Right cardiac atrium (tissue), 5 donors: ENCODE measurements at places on chromosomes 7 and 10. TPM values are rescaled to one million over a fixed set of nuclear protein-coding genes. Genes with fewer than 3 reads are reported as not detected.

- no peak for DNase-seq
Measured at GRCh38 chr7:132133501-132133900, 442.8 kb downstream of the PLXNA4 start.

GRCh38 chr10:5606321-5606720, 60.1 kb downstream of the ASB13 start:
- peak; percentile 7 for DNase-seq

DNA sequence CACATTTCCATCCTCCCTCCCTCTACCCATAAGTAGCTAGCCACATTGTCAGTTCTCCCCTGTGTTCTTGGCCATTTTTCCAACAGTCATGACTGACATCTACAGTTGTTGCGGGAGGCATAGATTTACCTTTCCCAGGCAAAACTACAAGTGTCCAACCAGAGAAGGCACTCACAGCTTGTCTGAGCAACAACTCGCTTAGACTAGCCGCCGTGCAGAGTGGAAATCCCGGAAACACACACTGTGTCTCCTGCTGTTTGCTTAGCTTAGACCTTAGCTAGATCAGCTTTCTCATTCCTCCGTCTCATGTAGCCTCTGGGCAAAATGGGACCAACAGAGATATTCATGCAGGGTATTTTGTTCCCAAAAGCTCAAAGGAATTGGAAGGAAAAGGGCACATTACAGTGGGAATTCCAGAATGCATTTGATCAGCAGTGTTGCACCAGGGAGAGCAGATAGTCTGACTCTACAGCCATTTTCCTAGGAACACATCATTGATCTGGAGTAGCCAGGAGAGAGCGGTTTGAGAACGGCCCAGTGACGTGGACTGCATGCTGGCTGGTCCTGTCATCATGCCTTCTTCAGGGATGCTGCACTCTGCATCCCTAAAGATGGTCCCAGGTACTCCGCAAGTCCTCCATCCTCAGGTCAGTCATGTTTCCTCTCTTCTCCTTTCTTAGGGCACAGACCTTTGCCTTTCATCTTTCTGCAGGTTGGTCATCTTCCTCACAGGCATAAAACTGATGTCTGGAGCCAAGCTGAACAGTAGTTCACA, 89.4 kb downstream of the C10orf90 start:
- no peak for DNase-seq

DNA sequence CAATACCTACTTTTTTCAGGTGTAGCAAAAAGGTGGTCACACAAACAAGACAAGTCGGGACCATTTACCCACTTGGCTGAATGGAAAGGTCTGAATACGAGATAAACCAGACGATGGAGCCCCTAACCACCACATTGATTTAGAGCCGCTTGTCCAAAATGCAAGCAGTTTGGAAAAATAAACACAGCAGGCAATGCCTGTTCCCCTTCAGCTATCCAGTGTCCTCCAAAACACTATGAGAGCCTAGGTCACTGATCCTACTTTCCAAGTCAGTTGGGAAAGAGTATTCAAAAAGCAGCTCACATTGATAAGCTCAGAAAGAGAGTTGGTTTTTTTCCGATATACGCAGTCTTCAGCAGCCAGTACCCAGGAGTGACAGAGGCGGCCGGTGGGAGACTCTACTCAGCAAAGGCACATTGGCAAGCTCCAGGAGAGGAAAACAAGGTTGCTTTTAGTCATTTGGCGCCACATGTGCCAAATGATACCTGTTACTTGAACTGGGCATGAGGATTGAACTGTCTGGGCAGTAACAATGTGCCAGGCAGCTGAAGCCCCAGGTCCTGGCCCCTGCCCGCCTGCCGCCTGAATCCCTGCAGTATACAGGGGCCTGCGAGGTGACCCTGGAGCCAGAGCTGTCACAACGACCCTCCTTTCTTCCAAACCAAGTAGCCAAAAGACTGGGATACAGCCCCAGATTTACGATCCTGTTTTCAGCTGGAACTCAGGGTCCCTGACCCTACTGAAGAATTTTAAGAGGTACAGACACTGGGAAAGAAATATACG, 109.8 kb downstream of the PIP4K2A start:
- no peak for DNase-seq

GRCh38 chr10:71383972-71384687, 12.6 kb upstream of the CDH23 start:
- peak; percentile 66 for DNase-seq

GRCh38 chr10:92284112-92284704, 6.7 kb downstream of the CPEB3 start:
- no peak for DNase-seq

DNA sequence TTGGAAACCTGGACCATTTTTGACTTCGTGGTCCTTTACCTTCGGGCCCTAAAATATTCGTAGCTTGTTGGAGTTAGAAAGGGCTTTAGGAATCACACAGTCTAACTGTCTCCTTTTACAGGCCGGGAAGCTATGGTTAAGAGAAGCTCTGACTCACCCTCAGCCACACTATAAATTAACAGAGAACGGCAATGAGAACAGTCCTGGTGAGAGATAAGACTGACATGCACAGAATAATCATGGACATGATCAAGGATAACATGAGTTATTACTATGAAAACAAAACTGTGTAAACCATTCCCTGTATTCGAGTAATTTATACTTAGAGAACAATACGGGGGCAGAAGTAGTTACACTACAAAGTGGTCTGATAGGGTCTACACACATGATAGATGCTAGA, 162.5 kb upstream of the MALRD1 start:
- DNase-seq, result no peak

GRCh38 chr10:132521466-132522102, 16.0 kb upstream of the INPP5A start:
- peak; percentile 37 for DNase-seq

DNA sequence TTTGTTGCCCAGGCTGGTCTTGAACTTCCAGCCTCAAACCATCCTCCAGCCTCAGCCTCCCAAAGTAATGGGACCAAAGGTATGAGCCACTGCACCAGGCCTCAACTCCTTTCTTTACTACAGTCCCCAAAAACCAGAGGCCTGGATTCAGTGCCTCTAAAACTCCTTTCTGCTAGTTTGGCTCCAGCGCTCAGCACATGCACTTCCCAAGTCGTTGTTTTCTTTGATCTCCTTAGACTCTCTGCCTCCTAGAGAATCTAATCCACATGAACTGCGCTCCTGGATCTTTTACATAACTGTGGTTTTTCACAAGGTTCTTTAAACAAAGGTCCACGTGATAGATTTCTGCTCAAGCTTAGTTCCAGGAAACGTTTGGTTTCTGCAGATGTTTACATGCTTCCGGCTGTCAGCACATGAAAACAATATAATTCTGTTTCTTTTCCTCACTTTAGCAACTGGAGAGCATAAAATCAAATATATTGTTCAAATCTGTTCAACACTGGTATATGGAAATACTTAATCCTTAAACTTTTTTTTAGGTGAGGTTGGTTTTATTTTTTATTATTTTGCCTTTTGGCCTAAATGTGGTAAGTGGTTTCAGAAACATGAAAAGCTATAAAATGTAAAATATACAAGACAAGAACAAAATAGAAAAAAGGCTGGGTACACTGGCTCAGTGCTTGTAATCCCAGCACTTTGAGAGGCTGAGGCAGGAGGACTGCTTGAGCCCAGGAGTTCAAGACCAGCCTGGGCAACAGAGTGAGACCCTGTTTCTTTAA, 270.5 kb upstream of the MKLN1 start:
- no peak for DNase-seq

GRCh38 chr7:133458688-133459087, 205.8 kb downstream of the EXOC4 start:
- DNase-seq, result no peak

- DNase-seq, result no peak
Measured at GRCh38 chr10:88213065-88213605, 349.7 kb downstream of the PTEN start.

DNA sequence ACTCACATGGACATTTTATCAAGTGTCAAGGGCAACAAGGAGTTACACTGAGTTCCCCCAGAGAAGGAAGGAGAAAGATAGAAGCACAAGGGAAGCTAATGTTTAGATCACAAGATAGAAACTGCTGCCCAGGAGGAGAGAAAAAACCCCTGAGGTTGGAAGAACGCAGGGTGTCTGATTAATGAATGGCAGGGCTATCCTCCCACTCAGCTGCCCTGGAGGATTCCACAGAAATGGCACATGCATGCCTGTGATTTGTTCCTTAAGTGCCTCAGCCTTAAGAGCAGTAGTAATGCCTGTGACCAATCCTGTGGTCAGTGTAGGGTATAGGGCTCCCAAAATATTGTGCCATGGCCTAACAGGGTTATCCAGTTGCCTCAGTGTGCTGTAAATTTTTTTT, 20.2 kb downstream of the DNAJB9 start:
- no peak for DNase-seq

DNA sequence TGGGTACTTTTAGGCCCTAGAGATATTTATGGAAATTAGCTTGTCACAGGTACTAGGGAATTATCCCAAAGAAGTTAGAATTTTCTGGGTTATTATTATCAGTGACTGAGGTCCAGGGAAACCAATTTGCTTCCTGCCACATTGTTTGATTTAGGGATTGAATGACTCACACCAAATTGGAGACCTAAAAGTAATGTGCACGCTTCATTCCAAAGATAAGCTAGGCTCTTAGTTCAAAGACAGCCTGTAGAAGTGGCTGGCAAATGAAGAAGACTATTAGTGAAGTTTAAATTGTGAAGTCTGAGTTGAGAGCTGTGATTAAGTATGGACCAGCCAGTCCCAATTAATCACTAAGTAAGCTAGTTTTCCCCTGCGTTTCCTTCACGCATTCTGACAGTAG, 188.1 kb upstream of the MYO3A start:
- no peak for DNase-seq

- DNase-seq, result no peak
Measured at GRCh38 chr10:112958275-112958995, 8.4 kb downstream of the TCF7L2 start.

- no peak for DNase-seq
Measured at GRCh38 chr7:36945612-36946400, 221.5 kb upstream of the AOAH start.

- DNase-seq, result peak; percentile 90
Measured at GRCh38 chr7:101815826-101816594, 1.4 kb upstream of the CUX1 start.

DNA sequence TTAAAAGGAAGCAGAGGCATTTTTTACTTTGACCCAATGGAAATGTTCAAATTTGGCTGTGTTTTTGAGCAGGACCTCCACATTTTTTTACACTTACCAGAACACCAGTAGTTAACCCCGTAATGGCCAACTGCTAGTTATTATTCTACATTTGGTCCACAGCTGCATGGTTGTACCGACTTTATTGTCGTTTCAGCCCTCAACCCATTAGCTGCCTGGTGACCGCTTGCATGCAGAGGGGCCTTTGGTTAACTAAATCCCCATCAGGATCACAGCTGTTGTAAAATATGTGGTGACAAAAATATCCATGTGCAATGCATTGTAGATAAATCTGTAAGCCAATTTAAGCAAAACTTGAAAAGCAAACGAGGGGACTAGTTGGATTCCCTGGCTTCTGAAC, 342.2 kb upstream of the MEOX2 start:
- DNase-seq, result no peak

GRCh38 chr7:74199551-74200355, 10.1 kb upstream of the LAT2 start:
- DNase-seq, result no peak

- DNase-seq, result no peak
Measured at GRCh38 chr7:28104041-28104541, 76.5 kb downstream of the JAZF1 start.

GRCh38 chr7:141071260-141071854, 2.5 kb upstream of the TMEM178B start:
- DNase-seq, result peak; percentile 76

DNA sequence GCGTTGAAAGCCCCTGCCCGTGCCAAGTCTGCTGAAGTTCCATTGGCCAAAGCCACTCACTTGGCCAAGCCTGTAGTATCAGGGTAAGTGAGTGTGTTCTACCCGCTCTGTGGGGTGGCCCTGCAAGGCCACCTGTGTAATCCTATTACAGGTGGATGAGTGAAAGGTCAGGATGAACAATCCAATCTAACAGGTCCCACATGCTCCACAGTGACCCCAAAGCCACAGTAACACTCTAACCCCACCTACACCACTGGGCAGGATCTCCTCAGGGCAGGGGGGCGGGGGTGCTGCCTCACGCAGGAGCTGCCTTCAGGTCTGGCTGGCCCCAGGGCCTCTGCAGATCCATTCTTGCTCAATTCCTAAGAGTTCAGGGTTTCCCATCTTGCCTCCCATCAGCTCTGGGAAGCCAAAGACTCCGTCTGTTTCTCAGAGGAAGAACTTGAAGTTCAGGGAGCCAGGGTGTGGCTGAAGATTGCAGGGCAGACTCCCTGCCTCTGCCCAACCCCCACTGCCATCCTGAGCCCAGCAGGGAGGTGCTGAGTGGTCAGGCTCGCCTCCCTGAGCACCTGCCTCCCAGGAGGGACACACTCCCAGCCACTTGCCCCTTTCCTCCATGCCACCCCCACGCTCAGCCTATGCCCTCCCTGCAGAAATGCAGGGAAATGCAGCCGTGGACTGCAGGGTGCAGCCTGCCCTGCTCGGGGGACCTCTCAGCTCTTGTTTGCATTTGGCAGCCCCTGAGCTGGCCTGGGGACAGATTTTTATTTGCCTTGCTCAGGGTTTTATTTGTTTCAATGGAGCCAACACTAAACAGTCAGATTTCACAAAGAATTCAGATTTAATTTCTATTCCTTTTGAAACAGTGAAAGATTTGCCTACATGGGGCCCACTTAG, 9.8 kb upstream of the COMTD1 start:
- no peak for DNase-seq

DNA sequence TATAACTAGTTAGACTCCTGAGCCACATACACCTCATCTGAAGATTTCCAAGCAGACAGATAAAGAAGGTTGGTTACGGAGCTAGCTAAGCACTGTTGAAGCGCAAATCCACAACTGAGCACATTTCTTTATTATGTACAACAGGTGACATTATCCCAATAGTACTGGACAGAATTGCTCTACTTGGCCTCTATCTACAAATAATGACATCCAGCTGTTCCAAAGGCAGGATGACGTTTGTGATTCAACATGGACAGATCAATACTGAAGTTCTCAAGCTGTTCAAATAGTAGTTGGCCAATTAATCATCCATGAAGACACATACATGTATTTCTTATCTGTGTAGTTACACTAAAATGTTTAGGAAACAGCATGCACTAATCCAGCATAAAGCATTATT, 101.0 kb downstream of the UBE2H start:
- DNase-seq, result no peak

Gene GSTO2
- total RNA-seq, result 0.37 TPM

Gene SPAG6
- 0.09 TPM for total RNA-seq

Gene TMEM196
- total RNA-seq, result not detected

Gene LLCFC1
- not detected for total RNA-seq

Gene LIPM
- total RNA-seq, result not detected

Gene TSC22D4
- total RNA-seq, result 36.7 TPM

Gene MACROH2A2
- 14.7 TPM for total RNA-seq

Gene NOD1
- total RNA-seq, result 12.6 TPM

Gene PCLO
- 3.4 TPM for total RNA-seq

Gene GIMAP4
- 23.8 TPM for total RNA-seq

Gene GNG11
- 12.1 TPM for total RNA-seq

Gene RSPH10B
- total RNA-seq, result not detected

Gene SPDYE8
- total RNA-seq, result not detected

Gene CYP2C19
- total RNA-seq, result not detected

Gene EGR2
- 1.4 TPM for total RNA-seq

Gene TRPV5
- not detected for total RNA-seq
